ENCODE measurements at places on chromosomes 1 and 21. TPM values are rescaled to one million over a fixed set of nuclear protein-coding genes. Genes with fewer than 3 reads are reported as not detected.

GRCh38 chr1:65991694-65992093 is 199.0 kb downstream of the PDE4B start:
- no peaks in the 10 kb centered on the region for H3K36me3 ChIP-seq
- no peak overlapping the region for H3K27ac ChIP-seq
- no peak overlapping the region for H3K4me3 ChIP-seq
- DNase-seq, result no peak
- H3K4me1 ChIP-seq, result no peaks in the 10 kb centered on the region

PBX1 gene
- total RNA-seq, result 91.1 TPM

DNA sequence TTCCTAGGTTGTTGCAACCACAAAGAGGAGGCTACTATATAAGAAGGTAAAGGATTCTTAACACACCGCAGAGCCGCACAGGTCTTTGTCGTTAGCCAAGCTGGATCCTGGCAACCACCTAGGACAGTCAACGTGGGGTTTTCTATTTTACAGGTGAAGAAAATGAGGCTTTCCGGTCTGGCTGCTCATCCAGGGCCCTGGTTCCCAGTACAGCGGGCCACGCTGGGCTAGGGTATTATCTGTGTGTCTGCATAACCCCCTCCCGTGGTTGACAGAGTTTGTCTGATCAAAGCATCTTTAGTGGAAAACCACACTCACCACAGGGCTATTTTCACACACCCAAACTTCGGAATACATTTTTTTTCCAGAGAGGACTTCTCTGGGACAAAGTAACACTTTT is 39.0 kb upstream of the PDE9A start:
- DNase-seq, result no peak
- H3K27me3 ChIP-seq, result no peaks in the 10 kb centered on the region
- no peak overlapping the region for H3K27ac ChIP-seq
- peaks cover 4% of the 10 kb centered on the region for H3K4me1 ChIP-seq
- H3K4me3 ChIP-seq, result no peak overlapping the region

GRCh38 chr1:29753771-29754572 is 517.6 kb downstream of the PTPRU start:
- H3K4me1 ChIP-seq, result no peaks in the 10 kb centered on the region
- H3K36me3 ChIP-seq, result no peaks in the 10 kb centered on the region
- no peak for DNase-seq

DNA sequence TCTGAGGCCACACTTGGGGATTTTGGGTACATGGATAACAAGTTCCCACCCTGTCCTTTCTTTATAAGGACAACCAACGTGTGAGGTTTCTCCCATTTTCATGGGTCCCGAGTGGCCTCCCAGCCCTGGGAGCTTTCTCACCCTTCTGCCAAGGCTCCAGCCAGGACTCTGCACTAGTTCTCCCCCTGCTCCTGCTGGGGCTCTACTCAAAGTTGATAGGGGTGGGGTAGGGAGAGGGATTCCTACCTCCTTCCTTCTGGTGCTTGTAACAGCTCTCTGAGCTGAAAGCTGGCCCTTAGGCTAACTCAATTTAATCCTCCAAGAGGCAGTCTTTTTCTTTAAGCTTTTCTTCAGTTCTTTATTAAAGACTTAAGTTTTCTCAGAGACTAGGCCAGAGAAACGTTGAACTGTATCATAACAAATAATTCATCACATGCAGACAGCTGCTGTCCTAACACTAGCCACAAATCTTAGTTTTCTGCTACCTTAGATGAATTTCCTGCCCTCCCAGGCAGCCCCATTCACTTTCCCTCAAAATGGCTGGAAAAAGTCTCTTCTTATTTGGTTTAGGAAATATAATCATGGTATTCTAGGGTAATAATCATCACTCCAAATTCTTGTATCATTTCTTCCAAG is 22.4 kb upstream of the DR1 start:
- no peaks in the 10 kb centered on the region for H3K36me3 ChIP-seq
- H3K4me3 ChIP-seq, result no peak overlapping the region
- DNase-seq, result peak; percentile 7
- H3K27ac ChIP-seq, result no peak overlapping the region

DNA sequence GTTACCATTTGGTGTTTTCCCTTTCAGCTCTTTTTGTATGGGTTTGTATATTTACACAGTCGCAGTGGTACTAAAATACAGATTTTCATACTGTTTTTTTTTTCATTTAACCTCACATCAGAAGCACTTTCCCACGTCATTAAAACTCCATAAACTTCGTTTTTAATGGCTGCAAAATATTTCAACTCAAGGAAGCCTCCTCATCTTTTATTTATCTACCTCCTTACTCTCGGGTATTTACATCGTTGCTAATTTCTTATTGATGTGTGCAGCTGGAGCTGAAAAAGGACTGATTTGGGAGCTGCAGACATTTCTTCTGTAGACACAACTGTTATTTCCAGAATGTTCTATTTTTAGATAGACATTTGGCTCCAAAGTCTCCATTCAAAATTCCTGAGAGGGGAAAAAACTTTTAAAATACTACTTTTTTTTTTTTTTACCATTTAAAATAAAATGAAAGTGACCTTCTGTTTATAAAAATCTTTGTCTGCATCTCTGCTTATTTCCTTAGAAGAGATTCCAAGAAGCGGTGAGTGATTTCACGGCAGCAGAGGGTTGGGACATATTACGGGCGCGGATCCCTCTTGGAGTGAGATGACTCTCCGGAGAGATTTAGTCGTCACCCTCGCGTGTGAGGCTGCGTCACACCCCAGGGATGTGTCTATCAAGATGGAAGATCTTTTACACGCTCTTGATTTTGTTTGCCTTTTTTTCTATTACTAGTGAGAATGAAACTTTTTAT is 10.1 kb downstream of the RUNX3 start:
- H3K4me1 ChIP-seq, result peaks cover 4% of the 10 kb centered on the region
- H3K27ac ChIP-seq, result no peak overlapping the region
- no peak for DNase-seq
- H3K4me3 ChIP-seq, result no peak overlapping the region
- no peaks in the 10 kb centered on the region for H3K36me3 ChIP-seq

IFI6 gene
- 7.2 TPM for total RNA-seq

DNA sequence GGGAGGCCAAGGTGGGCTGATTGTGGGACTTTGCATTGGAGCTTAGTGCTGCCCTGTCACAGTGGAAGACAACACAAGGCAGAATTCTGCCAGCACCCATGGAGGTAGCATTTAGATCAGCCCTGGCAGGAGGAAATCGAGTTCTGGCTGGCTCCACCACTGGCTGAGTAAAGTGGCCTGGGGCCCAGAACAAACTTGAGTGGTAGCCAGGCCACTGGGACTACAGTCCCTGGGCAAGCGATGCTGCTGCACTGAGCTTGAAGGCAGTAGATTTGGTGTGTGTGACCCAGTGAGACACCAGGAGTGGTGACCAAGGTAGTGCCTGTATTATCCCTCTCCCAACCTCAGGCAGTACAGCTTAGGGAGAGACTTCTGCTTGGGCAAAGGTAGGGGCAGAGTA is 22.5 kb upstream of the UHMK1 start:
- H3K27me3 ChIP-seq, result no peaks in the 10 kb centered on the region
- no peaks in the 10 kb centered on the region for H3K36me3 ChIP-seq
- DNase-seq, result no peak
- no peak overlapping the region for H3K27ac ChIP-seq
- no peaks in the 10 kb centered on the region for H3K4me1 ChIP-seq
- H3K4me3 ChIP-seq, result no peak overlapping the region

DNA sequence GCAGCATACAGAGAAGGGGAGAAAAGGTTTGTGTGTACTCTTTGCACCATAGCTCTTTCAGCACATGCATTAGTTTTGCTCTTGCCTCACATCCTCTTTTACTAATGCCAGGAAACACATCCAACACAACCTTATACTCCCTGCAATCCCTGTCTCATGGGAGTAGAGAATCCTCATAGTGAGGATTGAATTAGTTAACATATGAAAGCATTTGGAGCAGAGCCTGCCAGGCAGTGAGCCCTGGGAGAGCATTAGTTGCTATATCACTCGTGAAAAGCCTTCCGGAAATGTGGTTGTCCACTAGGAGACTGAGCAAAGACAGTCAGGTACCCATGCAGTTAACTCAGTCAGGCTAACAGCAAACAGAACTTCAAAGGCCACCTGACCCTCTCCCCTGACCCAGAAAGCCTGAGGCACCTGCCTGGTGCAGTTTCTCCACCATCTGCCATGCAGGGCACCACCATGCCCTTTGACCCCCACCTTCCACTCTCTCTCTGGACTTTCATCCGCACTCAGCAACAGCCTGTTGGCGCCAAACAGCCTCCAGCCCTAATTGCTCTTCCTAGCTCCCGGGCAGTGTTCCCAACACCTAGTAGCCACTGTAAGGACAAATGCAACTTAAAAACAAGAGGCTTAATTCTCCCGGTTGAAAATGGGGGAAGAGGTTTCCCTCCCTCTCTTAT is 14.9 kb upstream of the AGT start:
- H3K27ac ChIP-seq, result no peak overlapping the region
- H3K36me3 ChIP-seq, result no peaks in the 10 kb centered on the region
- peaks cover 6% of the 10 kb centered on the region for H3K4me1 ChIP-seq
- DNase-seq, result no peak
- no peak overlapping the region for H3K4me3 ChIP-seq

DNA sequence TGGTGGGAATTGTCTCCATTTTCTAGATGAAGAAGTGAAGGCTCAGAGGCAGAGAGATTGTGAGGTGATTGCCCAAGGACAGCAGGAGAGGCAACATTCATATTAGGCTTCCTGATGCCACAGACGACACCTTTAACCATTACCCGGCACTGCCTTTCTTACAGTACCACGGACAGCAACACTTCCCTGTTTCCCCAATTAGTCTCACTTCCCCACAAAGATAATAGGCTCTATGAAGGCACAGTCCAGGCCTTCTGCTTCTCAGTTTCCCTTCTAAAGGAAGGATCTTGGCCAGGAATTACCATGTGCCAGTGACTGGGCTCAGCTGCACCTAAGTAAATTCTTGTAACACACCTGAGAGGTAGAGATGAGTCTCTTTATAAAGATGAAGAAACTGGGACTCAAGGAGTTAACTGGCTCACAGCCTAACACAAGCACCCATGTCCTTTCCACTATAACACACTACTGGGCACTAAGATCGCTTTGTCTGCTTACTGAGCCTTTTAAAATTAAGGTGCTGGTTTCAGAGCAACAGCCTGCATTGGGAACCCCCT is 9.6 kb downstream of the IGSF9 start:
- H3K4me1 ChIP-seq, result peaks cover 29% of the 10 kb centered on the region
- H3K27ac ChIP-seq, result no peak overlapping the region
- H3K27me3 ChIP-seq, result no peaks in the 10 kb centered on the region

SYT14 gene
- total RNA-seq, result 8.9 TPM

- H3K27me3 ChIP-seq, result no peaks in the 10 kb centered on the region
- no peaks in the 10 kb centered on the region for H3K36me3 ChIP-seq
- peaks cover 21% of the 10 kb centered on the region for H3K4me1 ChIP-seq
- no peak overlapping the region for H3K27ac ChIP-seq
These were observed 54.5 kb upstream of the LHX8 start for GRCh38 chr1:75079538-75080290.

GRCh38 chr1:29711582-29712283 is 475.4 kb downstream of the PTPRU start:
- H3K27ac ChIP-seq, result no peak overlapping the region
- DNase-seq, result no peak
- H3K4me3 ChIP-seq, result no peak overlapping the region

NPPA gene
- not detected for total RNA-seq

GRCh38 chr1:230730977-230731376 is 16.2 kb upstream of the CAPN9 start:
- no peak for DNase-seq
- peaks cover 6% of the 10 kb centered on the region for H3K4me1 ChIP-seq
- H3K4me3 ChIP-seq, result no peak overlapping the region
- no peaks in the 10 kb centered on the region for H3K36me3 ChIP-seq

DNA sequence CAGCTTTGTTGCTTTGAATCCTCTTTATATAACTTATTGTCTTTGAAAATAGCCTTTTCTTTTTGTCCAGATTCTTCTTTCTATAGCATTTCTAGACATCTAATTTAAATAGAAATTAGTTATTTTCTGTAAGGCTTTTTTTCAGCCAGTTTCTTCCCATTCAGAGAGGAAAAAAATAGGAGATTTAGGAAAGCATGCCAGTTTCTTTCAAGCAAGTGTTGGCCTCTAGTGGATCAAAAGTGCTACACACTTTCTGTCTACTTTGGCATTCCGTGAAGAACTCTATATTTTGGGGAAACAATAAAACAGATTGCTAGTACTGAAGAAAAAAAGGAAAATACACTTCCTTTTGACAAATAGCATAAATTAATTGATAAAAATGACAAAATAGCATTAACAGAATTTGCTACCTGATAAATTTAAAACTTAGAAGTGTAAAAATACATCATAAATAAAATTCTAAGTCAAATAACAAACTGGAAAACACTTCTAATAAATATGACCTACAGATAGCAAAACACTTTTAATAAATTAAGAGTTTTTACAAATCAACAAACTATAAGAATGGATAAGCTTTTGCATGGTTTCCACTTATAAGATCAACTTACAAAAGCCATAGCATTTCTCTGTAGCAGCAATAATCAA is 13.1 kb upstream of the EXO1 start:
- H3K4me3 ChIP-seq, result no peak overlapping the region
- no peaks in the 10 kb centered on the region for H3K27me3 ChIP-seq
- no peak overlapping the region for H3K27ac ChIP-seq
- H3K4me1 ChIP-seq, result no peaks in the 10 kb centered on the region
- no peaks in the 10 kb centered on the region for H3K36me3 ChIP-seq

DNA sequence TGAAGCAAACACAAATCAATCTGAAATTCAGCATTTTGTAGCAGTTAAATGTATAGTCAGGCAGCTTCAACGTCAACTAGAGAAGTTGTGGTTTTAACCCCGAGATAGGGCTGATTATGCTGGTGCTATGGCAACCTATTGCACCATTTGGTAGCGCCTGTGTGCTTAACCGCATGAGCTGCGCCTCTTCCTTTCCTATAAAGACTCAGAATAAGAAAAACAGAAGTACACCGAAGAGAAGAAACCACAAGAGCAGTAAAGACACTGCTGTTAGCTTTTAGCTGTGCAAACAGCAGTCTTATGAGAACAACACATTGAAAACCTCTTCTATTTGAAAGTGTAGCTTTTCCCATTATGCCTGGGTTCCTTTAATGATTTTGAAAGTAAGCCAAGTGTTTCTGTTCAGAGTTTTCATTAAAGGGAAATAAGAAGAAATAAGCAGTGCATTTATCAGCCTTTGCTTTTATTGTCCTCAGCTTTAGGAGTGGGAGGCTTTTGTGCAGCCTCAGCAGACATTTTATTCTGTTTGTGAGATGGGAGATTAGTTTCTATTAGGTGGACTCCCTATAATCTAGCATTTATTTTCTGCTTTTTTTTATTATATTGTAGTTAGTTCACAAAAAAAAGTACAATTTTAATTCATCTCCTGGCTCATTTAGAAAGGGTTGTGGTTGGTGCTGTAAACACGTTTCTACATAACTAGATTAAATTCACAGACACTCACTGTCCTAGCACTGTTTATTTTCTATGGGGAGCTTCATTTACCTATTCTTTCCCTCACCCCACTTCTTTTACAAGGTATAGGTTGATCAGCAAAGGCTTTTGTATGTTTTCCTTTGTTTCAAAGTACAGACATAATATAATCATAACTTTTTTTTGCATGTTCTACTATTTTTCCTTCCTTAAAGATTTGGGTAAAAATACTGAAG is 43.3 kb downstream of the PTPRC start:
- peak; percentile 38 for DNase-seq
- H3K4me1 ChIP-seq, result peaks cover 25% of the 10 kb centered on the region
- peak overlapping the region; percentile 77 for H3K27ac ChIP-seq
- no peaks in the 10 kb centered on the region for H3K36me3 ChIP-seq
- no peak overlapping the region for H3K4me3 ChIP-seq
- H3K27me3 ChIP-seq, result no peaks in the 10 kb centered on the region

GJB5 gene
- total RNA-seq, result not detected

GRCh38 chr1:241600496-241600901 is 39.7 kb downstream of the CHML start:
- H3K4me3 ChIP-seq, result no peak overlapping the region
- H3K36me3 ChIP-seq, result no peaks in the 10 kb centered on the region
- no peak overlapping the region for H3K27ac ChIP-seq
- H3K27me3 ChIP-seq, result no peaks in the 10 kb centered on the region

PRRX1 gene
- total RNA-seq, result 0.19 TPM

ANXA9 gene
- total RNA-seq, result 0.77 TPM

CFHR2 gene
- total RNA-seq, result not detected
